ENCODE measurements at places on chromosomes 2 and 18. TPM values are rescaled to one million over a fixed set of nuclear protein-coding genes. Genes with fewer than 3 reads are reported as not detected.

- peak; percentile 63 for DNase-seq
These were observed 14.1 kb downstream of the LAMA3 start for GRCh38 chr18:23703057-23703986.

The MMADHC gene
- total RNA-seq, result 116 TPM

DNA sequence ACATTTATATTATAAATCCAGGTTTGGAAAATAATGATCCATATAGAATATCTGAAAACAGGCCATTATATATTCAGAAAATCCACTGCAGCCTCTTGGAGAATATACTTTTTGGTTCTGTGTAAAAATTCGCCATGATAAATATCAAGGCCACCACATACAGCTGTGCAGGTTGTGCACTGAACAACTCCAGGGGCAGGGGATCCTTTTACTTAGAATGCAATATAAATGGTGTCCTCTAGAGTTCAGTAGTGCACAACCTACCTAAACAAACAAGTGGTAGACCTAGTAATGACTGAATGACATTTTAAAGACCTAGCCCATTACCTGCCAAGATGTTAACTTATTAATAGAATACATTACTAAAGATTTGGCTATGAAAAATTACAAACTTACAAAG lies 22.4 kb downstream of the MOGAT1 start:
- peak; percentile 29 for DNase-seq

DNA sequence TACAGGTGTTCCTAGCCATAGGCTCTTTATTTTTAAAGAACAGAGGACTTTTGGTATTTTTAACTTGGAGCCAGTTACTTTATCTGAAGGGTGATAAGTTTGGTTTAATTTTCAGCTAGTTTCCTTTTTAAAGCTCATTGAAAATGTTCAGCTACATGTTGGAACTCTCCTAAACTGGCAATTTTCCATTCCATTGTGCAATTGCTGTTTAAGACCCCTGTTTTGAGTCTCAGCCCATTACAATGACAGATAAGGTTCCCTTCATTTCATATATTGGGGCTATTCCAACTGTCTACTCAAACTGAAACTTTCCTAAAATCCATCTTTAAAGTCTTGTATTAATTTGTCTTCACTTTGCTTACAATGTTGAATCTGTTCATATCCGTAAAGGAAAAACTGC lies 11.6 kb downstream of the MAIP1 start:
- no peak for DNase-seq

DNA sequence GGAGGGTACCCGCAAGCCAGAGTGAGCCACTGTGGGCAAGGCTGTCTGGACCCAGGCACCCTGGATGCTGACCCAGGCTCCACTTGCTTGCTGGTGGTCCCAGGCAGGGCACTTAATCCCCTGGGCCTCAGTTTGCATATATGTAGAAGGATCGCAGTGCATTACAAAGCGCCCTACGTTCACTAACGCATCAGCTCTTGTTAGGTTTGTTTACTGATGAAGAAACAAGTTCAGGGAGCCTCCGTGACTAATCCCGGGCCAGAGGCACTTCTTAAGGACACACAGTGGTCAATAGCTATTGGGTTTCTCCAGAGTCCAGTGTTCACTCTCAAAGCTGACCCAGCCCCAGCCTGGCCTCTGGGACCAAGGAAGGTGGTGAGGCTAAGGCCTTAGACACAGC lies 70.2 kb downstream of the LBH start:
- DNase-seq, result no peak

The MREG gene
- 30.1 TPM for total RNA-seq
